ENCODE measurements at places on chromosomes 3 and 15.
A peak's percentile ranks its signal among the peaks of the same experiment; 100 is the strongest.

DNA sequence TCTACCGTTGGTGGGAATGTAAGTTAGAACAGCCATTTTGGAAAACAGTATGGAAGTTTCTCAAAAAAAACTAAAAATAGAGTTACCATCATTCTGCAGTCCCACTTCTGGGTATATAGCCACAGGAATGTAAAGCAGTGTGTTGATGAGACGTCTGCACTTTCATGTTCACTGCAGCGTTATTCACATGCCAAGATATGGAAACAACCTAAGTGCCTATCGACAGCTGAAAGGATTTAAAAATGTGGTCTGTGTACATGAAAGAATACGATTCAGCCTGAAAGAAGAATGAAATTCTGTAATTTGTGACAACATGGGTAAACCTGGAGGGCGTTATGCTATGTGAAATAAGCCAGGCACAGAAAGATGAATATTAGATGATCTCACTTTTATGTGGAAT, 157.7 kb downstream of the THSD4 start:
- no peak for DNase-seq

GRCh38 chr3:168989396-168989795, 674.1 kb downstream of the MECOM start:
- no peak for DNase-seq

DNA sequence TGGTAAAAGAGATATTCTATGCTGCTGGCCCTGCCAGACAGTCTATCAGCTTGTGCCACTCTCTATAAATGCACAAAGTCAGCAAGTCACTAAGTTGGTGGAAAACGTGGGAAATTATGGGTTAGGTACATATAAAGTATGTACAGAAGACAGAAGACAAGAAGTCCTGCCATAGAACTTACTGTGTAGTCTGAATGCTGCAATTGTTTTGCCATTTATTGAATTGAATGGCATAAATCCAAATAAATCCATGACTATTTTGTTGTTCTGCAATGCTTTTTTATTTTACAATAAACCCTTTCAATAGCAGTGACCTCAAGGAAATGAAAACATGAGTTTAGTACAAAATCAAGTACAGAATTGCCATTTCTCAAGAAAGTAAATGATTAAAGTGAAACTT, 34.1 kb upstream of the TM4SF1 start:
- DNase-seq, result no peak

DNA sequence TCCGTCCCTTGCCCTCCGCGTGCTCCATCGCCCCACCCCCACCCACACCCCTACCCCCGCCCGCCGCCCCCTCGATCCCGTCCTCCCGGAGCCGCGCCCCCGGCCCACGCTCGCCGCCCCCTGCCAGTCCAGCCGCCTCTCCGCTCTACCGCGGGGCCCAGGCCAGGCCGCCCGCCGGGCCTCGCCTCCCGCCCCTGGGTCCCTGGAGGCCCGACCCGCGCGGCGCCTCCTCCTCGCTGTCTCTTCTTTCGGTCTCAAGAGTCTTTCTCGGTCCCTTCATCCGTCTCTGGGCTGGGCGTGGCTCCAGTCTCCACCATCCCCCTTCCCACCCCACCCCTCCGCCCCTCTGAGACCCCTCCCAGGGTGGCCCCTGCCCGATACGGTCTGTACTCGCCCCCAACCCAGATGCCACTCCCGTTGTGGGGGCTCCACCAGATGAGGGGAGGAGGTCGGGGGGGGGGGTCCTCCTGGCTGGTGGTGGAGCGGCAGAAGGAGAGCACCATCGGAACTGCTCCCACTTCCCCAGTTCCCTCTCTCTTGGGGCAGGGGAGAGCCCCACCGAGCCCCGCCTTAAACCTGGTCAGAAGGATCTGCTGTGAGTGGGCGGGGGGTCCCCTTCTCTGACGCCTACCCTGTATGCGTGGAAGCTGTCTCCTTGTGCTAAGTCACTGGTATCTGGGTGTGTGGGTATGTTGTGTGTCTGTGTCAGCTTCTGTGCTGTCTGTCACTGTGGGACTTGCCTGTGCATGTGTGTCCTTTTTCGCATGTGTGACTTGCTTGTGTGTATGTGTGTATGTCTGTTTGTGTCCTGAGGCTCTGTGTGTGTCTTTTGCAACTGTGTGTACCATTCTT, 1.0 kb downstream of the PRKCD start:
- DNase-seq, result peak; percentile 50

DNA sequence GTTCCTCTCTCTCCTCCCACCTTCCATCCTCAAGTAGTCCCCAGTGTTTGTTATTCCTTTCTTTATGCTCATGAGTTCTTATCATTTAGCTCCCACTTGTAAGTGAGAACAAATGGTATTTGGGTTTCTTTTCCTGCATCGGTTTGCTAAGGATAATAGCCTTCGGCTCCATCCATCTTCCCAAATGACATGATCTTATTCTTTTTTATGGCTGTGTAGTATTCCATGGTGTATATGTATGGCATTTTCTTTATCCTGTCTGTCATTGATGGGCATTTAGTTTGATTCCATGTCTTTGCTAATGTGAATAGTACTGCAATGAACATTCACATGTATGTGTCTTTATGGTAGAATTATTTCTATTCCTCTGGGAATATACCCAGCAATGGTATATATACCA, 62.4 kb upstream of the CFAP161 start:
- no peak for DNase-seq

GRCh38 chr3:180253283-180253682, 216.5 kb upstream of the PEX5L start:
- no peak for DNase-seq
